Stimulated activated naive CD8-positive, alpha-beta T cell treated with anti-CD3 and anti-CD28 coated beads, Interleukin-15, amount 100 ng/mL, for 72 hours (primary cell): ENCODE measurements at places on chromosomes 13 and 19.

DNA sequence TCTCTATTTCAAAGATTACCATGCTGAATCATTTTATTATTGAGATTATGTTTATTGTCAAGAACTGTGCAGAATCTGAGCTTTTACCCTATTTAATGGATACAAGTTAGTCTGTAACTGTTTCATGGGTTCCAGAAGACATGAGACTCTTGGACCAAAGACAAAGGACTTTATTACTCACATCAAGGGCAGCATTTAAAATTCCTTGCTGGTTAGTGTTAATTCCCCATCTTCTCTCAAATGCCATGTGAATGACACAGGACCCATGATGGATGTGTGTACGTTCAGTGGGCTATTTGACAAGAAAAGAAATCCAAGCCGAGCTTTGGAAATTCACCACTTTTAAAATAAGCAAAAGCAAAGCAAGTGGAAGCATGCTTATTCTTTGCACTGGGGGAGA lies 139.9 kb downstream of the PCDH20 start:
- no peak for DNase-seq

GRCh38 chr13:21526707-21527540 lies 67.8 kb upstream of the ZDHHC20 start:
- DNase-seq: no peak

GRCh38 chr19:8615813-8616596 lies 5.5 kb upstream of the ADAMTS10 start:
- peak; percentile 59 for DNase-seq

GRCh38 chr13:31749929-31750328 lies 10.6 kb downstream of the RXFP2 start:
- DNase-seq: no peak

DNA sequence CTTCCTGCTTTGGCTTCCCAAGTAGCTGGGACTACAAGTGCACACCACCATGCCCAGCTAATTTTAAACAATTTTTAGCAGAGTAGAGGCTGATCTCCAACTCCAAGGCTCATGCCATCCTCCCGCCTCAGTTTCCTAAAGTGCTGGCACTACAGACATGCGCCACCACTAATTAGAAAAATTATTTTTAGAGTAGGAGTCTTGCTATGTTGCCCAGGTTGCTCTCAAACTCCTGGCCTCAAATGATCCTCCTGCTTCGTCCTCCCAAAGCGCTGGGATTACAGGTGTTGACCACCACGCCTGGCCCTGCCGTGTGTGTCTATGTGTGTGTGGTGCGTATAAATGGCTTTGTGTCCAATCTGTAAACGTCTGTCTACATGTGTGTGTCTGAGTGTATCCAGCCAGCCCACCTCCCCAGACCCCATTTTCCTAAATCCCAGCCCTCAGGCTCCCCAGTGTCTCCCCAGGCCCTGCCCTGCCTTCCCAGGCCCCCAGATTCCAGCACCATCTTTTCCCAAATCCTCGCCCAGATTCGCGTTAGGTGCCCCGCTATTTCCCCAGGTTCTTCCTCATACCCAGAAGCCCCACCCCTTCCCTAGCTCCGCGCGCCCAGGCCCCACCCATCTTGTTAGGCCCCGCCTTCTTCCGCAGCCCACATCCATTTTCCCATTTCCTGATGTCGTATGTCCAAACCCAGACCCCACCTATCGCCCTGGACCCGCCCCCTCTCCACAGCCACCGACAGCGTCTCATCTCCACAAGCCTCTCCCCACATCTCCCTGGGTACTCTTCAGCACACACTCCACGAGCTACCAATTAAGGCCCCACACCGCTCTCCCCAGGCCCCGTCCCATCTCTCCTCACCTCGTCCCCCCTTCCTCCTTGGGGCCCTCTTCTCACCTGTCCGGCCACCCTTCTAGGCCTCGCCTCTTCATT lies 24.9 kb downstream of the SLC8A2 start:
- DNase-seq: peak; percentile 44

GRCh38 chr13:111922086-111922485 lies 144.9 kb upstream of the SOX1 start:
- DNase-seq: no peak

DNA sequence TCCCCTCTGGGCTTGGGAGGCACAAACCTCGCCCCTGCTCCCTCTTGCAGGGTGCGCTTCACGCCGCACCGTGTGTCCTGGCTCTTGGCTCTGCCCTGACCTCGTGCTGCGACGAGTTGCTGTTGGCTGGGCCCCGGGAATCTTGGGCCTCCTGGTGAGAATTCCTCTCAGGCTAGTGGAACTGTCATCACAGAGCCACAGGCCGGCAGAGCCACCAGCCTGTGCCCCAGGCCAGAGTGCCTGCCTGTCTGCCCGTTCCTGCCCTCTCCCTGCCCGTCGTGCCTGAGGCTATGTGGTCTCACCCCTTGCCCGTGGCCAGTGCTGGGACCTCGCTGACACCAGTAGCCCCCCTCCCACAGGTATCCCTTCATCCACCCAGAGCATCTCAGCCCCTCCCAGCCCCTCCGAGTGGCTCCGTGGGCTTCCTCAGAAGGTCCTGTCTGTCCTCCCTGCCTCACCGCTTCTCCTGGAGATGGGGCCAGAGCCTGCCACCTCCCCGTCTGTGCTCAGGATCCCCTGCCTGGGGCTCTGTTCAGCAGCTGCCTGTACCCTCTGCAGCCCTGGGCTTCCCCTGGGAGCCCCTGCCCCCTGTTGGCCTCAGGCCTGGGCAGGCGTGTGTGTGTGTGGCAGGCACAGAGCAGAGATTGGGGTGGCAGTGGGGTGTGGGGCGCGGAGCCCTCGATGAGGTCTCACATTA lies 13.3 kb downstream of the NDUFB7 start:
- no peak for DNase-seq

DNA sequence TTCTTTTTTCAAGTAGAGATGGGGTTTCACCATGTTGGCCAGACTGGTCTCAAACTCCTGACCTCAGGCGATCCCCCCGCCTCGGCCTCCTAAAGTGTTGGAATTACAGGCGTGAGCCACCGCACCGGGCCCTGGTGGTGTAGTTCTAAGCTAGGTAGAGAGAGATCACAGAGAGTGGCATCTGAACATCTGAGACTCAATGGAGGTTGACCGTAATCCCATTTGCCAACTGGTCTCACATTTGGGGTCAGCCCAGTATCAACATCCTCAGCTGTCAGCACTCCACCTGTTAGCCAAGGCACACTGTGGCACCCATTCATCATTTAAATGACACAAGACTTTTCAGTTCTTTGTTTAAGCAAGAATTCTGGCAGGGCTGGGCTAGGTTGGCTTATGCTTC lies 8.1 kb downstream of the SELENOW start:
- no peak for DNase-seq

- no peak for DNase-seq
Observed at GRCh38 chr13:96632536-96633320, 361.5 kb downstream of the OXGR1 start.

DNA sequence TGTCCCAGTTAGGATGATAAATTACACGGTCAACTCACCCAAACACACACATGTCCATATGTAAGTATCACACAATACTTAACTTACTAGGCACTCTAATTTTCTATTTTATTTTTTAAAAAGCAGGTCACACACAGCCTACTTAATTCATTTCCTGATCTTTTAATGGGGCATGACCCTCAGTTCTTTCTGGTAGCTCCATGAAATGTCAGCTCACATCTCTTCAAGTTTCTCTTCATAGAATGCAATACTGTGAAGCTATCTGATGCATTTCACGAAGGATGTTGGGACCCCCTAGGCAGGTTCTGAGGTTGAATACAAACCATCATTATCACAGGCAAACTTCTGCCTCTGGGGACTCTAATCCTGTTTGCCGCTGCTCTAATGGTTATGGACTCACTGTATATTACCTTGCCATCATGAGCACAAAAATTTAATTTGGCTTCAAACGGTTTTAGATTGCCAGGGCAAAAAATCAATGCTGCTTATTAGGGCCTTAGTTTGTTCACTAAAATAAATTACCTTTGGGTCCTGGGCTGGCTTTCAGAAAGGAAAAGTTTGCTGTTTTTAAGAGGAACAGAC lies 16.1 kb upstream of the DHRS12 start:
- no peak for DNase-seq

- DNase-seq: no peak
Observed at GRCh38 chr13:95156208-95156607, 145.0 kb downstream of the ABCC4 start.

GRCh38 chr13:110714797-110715394 lies 1.4 kb downstream of the ING1 start:
- DNase-seq: peak; percentile 60

DNA sequence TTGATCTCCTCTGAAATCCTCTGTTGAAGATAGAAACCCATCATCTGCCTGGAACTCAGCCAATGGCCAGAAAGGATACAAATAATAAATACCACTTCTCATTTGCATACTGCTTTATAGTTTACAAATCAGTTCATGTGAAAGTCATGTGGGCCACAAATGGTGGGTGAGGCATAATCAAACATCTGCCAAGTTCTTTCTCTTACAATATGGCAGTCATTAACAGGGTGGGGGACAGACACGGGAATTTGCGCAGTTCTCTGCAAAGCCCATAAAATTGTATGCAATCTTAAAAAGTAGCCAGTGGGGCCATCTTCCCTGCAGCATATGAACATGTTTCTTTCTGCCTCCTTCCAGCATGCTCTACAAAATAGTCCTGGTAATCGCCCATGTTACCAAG lies 59.6 kb downstream of the NUFIP1 start:
- no peak for DNase-seq

GRCh38 chr19:53541971-53542370 lies 4.0 kb downstream of the ZNF331 start:
- no peak for DNase-seq

GRCh38 chr19:15390814-15391213 lies 11.2 kb upstream of the AKAP8 start:
- no peak for DNase-seq

DNA sequence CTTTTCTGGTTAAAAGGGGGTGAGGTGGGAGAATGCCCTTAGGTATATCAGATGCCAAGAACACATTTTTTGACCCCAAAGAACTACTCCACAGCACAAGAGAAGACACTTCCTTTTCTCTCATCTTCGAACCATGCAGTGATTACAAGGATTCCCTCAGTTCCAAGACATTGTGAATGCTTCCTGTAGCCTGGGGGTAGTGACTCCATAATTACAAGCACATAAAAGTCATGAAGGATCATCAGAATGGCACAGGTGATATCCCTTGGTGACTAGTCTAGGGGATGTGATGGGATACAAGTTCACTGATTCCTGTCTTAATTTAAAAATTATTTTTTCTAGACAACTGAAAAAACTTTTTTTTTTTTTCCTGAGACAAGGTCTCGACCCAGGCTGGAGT lies 78.0 kb downstream of the ZC3H13 start:
- DNase-seq: no peak

GRCh38 chr19:34365463-34366401 lies 736 bp downstream of the GPI start:
- no peak for DNase-seq

- no peak for DNase-seq
Observed at GRCh38 chr13:87676254-87677042, 5.3 kb downstream of the SLITRK5 start.

DNA sequence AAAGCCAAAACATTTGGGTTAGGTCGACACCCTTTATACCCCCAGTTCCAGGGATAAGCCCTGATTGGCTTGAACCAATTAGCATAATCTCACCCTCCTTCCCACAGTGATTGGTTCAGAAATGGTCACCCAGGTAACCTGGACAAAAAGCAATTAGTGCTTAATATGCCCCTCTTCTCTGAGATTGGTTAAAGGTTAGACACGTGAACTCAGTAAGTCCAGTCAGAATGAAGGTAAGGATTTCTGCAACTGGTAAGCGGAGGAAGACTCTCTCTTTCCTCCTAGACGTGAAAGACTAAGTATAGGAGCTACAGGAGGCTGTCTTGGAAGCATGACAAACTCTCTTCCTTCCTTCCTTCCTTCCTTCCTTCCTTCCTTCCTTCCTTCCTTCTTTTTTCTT lies 1.3 kb upstream of the PNMA8C start:
- no peak for DNase-seq

- DNase-seq: no peak
Observed at GRCh38 chr13:24742977-24743376, 21.0 kb upstream of the RNF17 start.

- no peak for DNase-seq
Observed at GRCh38 chr19:13744174-13744573, 20.1 kb upstream of the MRI1 start.

GRCh38 chr19:13505164-13505695 lies 1.0 kb downstream of the CACNA1A start:
- DNase-seq: no peak

- DNase-seq: no peak
Observed at GRCh38 chr19:7874076-7874896, at the start of gene PRR36. Gene PRR36, minus strand, starts transcription at chr19:7874390. Its CDS starts 701 bp downstream, at chr19:7873689.

GRCh38 chr19:3575260-3575741 lies 2.6 kb downstream of the HMG20B start:
- no peak for DNase-seq

GRCh38 chr13:57631596-57632275 lies at the start of gene PCDH17:
Gene PCDH17, plus strand, starts transcription at chr13:57631744. Its CDS starts 803 bp downstream, at chr13:57632547.
- DNase-seq: no peak

GRCh38 chr19:23823952-23824389 lies 65.3 kb upstream of the ZNF681 start:
- peak; percentile 38 for DNase-seq

DNA sequence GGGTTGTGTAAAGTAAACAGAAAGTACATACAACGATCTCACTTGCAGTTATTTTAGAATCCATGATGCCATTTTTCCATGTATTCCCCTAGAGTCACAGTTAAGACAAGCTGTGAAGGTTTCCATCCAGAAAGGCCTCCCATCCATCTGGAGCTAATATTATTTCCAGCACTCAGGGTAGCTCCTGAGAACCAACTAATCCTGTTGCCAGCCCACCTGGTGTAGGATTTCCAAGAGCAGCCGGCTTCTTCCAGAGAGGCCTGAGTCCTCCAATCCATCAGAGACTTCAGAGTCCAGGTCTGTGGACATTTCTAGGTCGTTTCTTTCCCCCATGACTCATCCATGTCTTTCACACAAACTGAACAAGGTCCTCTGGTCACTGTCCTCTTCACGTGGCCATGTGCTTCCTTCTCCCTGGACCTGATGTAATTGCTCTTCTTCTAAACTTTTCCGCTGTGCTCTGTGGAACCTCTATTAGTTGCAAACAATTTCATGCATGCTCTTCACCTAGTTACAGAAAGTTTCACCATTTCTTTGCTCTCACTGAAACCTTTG lies 270.3 kb upstream of the TMTC4 start:
- no peak for DNase-seq
